SJSA1 (cell line): ENCODE measurements at places on chromosomes 7 and 10. TPM values are rescaled to one million over a fixed set of nuclear protein-coding genes. Genes with fewer than 3 reads are reported as not detected.

The STOX1 gene
- total RNA-seq = 0.39 and 1.6 TPM in 2 replicates

The ICA1 gene
- not detected in 2 replicates for total RNA-seq

DNA sequence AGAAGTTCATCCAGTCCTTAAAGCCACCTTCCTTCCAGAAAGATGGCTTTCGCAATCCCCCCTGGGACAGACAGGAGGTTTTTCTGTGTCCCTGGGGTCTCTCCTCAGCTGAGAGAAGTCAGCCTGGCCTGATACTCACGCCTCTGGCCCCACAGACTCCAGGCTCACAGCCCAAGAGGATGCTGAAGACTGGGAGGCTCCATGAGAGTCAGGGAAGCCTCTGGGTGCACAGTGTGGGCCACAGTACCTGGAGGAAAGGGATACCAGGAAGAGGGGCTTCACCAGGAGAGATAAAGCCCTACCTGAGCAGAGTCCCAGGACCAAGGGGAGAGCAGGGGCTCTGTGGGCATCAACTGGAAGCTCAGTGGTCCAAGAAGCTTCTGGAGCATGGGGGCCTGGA, 324.4 kb downstream of the GRID1 start:
- DNase-seq = no peak

GRCh38 chr7:113000316-113001020, 86.2 kb downstream of the GPR85 start:
- DNase-seq = no peak

The CD36 gene
- 0.32 TPM in 1 of 2 replicates, not detected in the other for total RNA-seq

GRCh38 chr10:11824376-11824775, 1.2 kb downstream of the PROSER2 start:
- DNase-seq = no peak

GRCh38 chr10:124626759-124627380, 117.3 kb downstream of the FAM53B start:
- no peak for DNase-seq

The SFTPA1 gene
- not detected in 2 replicates for total RNA-seq

The AIFM2 gene
- total RNA-seq = 11.7 and 12.3 TPM in 2 replicates

The CYP26C1 gene
- total RNA-seq = not detected in 2 replicates

DNA sequence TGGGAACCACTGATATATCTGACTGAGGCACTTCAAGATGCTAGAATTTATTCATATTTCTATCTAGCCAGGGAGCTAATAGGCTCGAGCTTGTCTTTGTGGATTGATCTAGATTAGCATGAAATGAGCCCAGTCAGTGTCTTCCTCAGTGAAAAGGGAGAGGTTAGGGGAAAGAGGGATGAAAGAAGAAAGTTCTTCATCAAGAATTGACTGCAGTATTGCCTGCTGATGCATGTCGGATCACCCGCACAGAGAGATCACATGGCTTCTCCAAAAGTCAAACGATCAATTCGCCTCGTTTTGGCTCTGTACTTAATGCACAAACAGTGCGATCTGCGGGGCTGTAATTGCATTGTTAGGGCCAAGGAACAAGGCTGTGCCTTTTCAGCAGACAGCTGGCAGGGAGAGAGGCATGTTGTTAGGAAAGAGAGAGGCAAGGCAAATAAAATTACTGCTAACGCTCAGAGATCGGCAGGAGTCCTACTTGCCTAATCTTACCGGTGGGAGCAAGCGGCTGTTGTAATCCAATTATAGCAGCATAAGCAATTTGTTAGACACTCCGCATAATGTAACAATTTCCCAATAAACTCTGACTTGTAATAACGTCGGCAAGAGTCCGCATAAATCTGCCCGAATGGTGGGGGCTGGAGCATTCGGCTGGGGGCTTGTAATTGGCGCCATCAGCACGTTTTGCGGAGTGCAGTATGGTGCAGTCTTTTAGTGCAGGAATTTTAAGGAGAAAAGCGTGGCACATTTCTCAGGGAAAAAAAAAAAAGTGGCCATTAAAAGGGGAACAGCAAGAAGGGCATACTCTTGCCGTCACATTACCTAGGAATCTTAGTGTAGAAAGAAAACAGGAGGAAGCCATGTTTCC, 102.1 kb downstream of the POLL start:
- DNase-seq = no peak

DNA sequence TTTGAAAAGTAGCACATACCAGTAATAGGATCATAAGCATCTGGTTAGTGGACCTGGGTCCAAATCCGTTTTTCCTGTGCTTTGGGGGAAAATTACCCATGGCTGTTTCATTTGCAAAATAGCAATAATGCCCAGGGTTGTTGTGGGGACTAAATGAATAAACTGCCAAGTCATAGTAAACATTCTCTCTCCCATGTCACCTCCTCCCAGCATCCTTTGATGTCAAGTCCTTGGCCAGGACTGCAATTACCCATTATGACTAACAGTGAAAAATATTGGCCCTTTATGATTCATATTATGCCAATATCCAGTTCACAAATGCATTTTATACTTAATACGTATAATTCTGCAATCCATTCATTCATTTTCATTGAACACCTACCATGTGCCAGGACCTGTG, 23.0 kb downstream of the TOMM7 start:
- DNase-seq = no peak

- peak; percentile 96 for DNase-seq
Measured at GRCh38 chr7:16504019-16504418, 22.6 kb upstream of the LRRC72 start.

DNA sequence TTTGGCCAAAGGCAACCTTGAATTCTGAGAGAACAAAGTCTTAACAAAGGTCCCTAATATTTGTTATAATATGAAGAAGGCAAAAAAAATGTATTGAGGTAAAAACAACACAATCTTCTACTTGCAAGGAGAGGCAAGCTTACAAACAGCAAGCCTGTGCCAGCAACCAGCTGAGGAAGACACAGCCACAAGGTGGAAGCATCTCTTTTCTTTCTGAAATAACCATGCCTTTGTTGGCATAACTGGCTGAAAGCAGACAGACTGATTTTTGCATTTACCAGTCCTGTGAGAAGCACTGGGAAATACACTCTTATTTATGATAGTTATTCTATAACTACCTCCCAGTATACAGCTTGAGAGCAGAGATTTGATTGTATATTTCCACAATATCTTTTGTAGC, 292.0 kb downstream of the PHTF2 start:
- DNase-seq = no peak

The ZNF479 gene
- total RNA-seq = not detected in 2 replicates

The PPP2R2D gene
- total RNA-seq = 25.2 and 29.2 TPM in 2 replicates

GRCh38 chr7:64877714-64878610, 25.1 kb upstream of the ZNF273 start:
- no peak for DNase-seq

- DNase-seq = no peak
Measured at GRCh38 chr7:74581916-74582440, 75.5 kb upstream of the GTF2I start.

DNA sequence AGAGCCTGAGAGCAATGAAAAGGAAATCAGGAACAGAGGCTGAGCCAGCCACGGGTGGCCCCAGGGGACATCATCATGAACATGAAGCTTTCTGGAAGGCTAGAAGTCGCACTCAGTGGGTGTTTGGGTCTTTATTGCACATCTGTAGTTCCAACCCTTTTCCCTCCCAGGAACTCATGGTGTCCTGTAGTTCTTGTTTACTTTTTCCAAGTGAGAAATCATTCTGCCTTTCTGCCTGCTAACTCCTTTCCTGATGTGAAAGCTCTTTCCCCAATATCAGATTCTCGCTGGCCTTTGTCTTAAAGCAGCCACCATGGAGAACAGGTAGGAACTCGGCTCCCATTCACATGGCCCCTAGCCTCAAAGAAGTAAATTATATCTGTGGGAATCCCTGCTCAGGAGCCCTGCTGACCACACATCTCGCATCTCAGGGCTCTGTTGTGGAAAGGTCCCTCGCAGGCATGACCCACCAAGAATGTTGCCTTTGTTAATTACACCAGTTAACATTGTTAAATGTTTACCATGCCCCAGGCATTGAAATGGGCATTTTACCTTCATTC, 542.7 kb downstream of the TNS3 start:
- DNase-seq = no peak

GRCh38 chr7:35700333-35700732, 5.4 kb upstream of the HERPUD2 start:
- no peak for DNase-seq

DNA sequence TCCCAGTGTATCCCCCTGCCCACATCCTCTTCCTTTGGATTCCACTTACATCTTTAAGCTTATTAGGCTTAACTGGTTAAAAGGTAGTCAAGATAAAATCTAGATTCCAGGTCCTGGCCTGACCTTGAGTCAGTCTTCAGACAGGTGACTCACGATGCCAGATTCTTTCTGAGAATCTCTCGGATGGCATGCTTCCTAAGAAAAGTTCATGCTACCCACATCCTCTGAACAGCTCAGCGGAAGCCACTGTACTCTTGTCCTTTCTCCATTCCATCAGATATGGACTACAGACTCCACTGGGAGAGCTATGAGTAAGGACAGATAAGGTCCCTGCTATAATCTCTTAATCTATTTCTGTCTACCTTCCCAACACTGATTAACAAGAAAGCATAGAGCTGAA, 43.4 kb downstream of the DNMBP start:
- peak; percentile 23 for DNase-seq

DNA sequence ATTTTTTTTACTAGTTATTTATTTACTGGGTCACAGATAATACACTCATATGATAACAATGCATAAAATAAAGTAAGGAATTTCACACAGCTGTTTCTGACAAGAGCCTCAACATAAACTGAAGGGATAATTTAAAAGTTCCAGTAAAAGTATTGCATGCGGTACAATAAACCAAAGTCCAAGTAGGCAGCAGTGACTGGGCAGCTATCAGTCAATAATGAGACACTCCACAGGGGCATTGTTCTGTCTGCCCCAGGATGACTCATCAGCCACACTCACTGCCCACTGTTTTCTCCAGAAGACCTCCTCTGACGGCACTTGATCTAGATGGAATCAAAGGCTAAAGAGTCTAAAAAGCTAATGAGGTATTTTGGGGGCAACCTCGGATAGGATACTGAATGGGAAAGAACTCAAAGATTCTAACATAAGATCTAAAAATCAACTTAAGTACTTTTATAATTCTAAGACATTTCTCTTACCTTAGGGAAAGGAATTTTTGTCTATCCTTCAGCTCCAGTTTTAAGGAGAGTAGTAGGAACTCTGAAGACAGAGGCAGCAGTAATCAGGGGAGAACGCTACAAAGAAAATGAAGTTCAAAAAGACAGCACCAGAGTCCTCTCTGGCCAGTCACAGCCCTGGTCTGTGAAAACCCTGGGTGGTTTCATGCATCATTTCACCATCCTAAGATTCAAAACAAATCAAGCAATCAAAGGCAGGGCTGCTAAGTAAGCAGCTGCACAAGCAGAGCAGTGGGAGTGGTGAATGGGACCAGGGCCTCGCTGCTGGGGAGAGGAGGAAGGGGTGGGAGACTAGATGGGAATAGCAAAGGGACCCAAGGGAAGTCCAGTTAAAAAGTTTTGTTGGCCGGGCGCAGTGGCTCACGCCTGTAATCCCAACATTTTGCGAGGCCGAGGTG, 175.1 kb downstream of the AVL9 start:
- peak; percentile 91 for DNase-seq

DNA sequence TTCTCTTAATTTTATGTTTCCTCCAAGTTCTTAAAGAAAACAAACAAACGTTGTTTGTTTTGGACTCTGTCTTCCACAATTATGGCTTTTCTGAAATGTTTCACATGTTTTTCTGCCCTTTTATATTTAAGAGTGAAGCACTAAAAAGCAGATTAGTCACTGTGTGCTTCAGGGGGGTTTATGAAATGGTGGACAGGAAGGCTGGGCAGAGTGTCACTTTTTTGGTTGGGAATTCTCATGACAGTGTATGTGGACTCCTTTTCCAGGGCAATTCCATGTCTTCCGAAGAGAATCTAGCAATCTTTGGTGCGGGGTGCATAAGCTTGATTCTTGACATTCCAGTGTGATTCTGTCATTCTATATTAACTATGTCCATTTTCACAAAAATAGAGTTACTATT, 669.4 kb downstream of the PARD3 start:
- peak; percentile 67 for DNase-seq

The LRRC17 gene
- 8.3 and 10.9 TPM in 2 replicates for total RNA-seq

DNA sequence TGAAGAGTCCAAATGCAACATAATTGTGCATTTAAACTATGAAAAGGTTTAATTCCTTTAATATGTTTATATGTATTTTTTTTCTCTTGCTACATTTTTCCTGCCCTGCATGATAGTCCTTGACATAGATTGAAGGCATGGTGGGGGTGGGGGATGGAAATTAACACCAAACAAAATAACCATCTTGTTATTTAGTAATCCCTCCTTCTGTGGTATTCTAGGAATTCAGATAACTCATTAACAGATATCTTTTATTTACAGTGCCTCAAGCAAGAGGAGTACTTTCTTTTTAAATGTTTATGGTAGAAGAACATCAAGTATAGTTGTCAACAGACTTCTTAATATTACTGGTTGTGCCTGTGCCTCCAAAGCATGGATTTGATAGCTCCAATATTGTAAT, 337.6 kb upstream of the SEMA3A start:
- no peak for DNase-seq

The MRLN gene
- not detected in 2 replicates for total RNA-seq

GRCh38 chr10:111281516-111281915, 204.7 kb downstream of the ADRA2A start:
- peak; percentile 37 for DNase-seq

- DNase-seq = no peak
Measured at GRCh38 chr10:22495396-22495795, 150.1 kb downstream of the SPAG6 start.

DNA sequence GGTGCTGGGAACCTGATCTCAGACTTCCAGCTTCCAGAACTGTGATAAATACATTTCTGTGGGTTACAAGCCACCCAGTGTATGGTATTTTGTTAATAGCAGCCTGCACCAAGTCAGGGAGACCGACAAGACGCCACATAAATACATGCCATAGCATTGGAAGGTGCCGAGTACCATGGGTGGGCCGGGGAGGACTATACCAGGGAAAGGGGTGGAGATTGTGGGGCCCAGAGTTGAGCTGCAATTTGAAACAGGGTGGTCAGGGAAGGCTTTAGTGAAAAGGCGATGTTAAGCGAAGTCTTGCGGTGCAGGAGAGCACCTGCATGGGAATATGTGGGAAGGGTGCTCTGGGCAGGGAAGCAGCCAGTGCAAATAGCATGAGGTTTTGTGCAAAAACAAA, 88.9 kb upstream of the LRRC4 start:
- DNase-seq = peak; percentile 22

GRCh38 chr7:87312215-87312865, 33.1 kb upstream of the CROT start:
- peak; percentile 54 for DNase-seq

GRCh38 chr7:103445228-103446048, 569 bp downstream of the SLC26A5 start:
- DNase-seq = peak; percentile 1
